Occipital lobe (tissue), 3 donors: ENCODE measurements at places on chromosomes 7 and 10. TPM values are rescaled to one million over a fixed set of nuclear protein-coding genes. Genes with fewer than 3 reads are reported as not detected.

GRCh38 chr10:114328874-114329273, 75.4 kb downstream of the AFAP1L2 start:
- no peak for DNase-seq

- no peak for DNase-seq
Measured at GRCh38 chr10:83272666-83273434, 866.5 kb upstream of the GHITM start.

GRCh38 chr7:34842782-34843181, 184.8 kb downstream of the NPSR1 start:
- DNase-seq = peak; percentile 35

- DNase-seq = no peak
Measured at GRCh38 chr7:107711301-107711700, 32.6 kb upstream of the CBLL1 start.

DNA sequence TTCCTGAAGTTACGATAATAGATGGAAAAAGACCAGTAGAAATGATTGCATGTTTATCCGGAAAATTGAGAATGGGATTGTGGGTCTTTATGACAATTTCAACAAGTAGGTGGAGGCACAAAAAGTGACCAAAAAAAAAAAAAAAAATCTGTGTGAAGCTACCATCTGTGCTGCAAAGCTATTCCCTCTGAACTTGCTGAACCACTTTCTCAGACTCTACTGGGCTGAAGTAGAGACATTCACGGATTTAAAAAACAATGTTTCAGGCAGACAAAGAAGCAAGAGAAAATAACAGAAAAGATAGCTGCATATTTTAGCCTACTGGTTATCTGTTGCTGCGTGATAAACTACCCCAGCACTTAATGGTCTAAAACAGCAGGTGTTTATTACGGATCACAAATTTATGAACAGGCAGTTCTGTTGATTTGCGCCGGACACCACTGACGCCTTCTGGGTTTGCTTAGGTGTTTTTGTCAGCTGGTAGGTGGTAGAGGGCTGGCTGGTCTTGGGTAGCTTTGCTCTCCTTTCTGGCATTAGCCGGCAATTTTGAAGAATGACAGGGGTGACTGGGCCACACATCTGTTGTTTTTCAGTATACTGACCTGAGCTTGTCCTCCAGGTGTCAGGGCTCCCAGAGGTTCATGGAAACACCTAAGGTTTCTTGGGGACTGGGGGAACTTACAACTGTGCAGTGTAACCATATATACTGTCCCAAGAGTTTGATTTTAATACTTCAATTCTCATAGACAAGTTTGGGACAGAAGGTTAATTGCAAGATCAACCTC, 665.1 kb downstream of the CCSER2 start:
- DNase-seq = no peak

DNA sequence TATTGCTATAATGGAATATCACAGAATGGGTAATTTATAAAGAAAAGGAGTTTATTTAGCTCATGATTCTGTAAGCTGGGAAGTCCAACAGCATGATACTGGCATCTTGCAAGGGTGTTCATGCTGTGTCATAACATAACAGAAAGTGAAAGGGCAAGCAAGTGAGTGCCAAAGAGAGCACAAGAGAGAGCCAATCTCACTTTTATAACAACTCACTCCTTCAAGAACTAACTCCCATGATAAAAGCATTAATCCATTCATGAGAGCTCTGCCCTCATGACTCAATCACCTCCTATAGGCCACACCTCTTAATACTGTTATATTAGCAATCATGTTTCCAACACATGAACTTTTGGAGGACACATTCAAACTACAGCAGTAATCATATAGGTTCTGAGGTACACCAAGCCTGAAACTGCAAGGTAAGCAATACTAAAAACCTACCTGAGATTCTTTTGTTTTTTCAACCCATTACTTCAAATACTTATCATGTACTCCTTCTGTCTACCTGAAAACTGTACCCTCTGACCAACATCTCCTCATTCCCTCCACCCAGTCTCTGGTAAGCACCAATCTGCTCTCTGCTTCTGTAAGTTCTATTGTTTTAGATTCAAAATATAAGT, 219.7 kb downstream of the MTERF1 start:
- no peak for DNase-seq

DNA sequence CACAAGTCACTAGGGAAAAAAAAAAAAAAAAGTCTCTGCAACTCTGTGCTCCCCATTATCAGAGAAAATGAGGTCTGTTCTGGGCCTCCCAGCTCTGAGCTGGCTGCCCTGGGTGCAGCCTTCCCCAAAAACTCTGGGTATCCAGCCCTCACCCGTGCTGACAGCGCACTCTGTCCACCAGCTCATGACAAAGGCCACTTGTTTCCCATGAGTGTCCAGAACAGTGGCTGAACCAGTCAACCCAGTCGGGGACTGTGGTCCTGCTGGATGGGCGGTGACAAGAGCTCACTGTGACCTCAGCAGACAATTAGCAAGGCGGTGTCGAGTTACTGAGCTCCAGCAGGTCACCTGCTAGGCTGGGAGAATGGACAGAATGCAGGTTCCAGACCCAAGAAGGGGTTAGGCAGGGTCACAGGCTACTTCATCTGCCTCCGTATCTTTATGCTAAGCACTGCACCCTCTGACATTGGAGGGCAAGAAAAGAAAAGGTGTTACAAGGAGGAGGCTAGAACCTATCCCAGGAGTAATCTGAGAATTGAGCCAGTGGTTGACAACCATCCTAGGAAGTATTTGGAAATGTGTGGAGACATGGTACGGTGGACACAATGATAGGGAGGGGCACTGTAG, 37.2 kb downstream of the DLG5 start:
- no peak for DNase-seq

GRCh38 chr7:133185512-133185911, 67.4 kb upstream of the EXOC4 start:
- DNase-seq = no peak

DNA sequence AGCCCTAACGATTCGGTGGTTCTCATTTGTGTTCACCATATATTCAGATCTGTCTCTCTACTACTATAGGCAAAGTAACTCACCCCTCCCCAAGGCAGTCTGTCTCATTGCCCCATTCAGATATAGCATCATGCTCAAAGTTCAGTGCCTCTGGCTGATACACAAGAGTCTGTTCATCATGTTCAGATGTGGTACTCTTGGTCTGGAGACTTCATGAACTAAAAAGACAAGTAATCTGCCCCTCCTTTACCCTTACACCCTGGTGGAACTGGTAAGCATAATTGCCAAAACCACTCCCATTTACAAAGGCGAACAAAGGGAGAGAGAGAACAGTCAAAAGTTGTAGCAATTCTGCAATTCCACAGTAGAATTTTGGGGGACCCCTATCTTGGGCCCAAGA, 29.9 kb downstream of the UMAD1 start:
- no peak for DNase-seq

DNA sequence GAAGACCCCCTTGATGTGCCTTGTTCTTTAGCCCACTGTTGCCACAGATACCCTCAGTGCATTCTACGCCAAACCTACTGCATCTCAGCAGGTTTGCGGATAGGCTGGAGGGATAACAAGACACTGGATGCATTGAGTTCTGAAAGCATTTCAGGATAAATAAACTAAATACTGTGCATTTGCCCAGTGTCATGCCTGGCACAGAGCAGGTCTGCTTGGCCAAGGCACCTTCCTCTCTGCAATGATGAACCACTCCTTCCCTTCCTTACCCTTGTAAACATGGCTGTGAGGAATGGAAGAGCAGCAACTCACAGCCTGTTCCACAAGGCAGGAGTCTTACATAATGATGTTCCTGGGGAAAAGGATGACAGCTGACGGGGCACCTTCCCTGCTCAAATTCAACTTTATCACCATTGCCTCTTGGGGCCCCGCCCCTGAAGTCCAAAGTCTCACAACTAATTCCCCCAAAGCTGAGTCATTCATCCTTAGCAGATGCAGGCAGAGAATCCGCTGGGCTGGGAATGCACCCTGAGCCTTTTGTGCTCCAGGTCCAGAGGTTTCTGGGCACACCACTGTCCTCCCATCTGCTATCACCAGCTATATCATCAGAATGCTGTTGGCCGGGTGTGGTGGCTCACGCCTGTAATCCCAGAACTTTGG, 11.6 kb downstream of the DDX56 start:
- DNase-seq = no peak

DNA sequence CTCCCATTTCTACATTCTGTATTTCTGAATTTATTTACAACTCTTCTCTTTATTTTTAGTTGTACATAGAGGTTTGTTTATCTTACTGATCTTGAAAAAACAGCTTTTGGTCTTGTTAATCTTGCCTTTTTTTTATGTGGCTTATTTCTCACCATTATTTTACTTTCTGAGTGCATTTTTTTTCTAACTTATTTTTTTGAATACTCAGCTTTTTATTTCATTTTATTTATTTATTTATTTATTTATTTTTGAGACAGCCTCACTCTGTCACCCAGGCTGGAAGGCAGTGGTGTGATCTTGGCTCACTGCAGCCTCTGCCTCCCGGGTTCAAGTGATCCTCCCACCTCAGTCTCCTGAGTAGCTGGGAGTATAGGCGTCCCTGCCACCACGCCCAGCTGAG, 23.9 kb downstream of the CUX1 start:
- no peak for DNase-seq

- DNase-seq = no peak
Measured at GRCh38 chr7:47747160-47747559, 165.2 kb upstream of the TNS3 start.

Gene SLC29A4
- total RNA-seq = 16.1 TPM

Gene CRHR2
- 1.1 TPM for total RNA-seq
